ENCODE measurements at places on chromosomes 5 and 9.

DNA sequence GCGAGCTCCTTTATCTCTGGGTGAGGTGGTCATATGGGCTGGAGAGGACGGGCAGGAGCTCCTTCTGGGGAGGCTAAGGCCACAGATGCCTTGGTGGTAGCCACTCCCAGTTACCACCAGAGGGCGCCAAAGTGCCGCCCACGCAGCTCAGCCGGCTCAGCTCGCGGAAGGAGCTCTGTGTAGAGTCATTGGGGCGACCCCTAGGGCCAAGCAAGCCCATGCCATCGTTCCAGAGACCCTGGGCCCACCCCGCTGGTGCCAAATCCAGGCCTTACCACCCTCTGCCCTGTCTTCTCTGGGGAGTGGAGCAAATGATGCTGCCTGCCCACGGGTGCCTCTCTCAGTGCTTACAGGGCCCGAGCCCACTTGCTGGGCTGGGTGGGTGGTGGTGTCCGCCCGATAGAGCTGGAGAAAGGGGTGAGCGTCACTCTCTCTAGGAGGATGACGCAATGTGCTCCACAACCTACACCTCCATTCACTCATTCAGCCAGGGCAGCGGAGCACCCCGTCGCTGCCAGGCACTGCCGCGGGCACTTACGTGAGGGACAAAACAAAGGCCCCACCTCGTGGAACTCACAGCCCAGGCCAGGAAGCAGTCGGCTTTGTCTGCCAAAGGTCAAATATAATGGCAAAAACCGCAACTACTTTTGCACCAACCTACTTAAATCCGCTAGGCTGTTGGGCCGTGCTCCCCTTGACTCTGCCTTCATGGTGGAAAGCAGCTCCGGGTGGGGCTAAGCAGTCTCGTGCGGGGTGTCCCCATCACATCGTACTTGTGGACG is 13.8 kb downstream of the TSPAN17 start:
- peak; percentile 94 for DNase-seq

GRCh38 chr5:131607903-131608540 is 27.0 kb downstream of the RAPGEF6 start:
- DNase-seq: no peak

DNA sequence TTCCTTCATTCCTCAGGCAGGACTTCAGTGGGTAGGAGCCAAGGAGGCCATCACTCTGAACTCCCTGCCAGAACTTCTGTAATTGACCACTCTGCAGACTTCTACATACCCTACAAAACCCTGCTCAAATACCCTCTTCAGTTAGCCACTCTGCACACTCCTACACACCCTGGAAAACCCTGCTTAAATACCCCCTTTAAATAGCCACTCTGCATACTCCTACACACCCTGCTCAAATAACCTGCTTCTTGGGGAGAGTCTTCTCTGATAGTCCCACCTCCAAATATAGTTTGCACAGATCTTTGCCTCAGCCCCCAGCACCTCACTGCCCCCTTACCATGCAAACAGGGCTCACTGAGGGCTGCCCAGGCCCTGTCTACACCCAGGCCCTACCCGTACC is 18.6 kb upstream of the CARD19 start:
- no peak for DNase-seq

- no peak for DNase-seq
Observed at GRCh38 chr9:83296123-83296522, 233.2 kb upstream of the RASEF start.

GRCh38 chr5:62190173-62190572 is 115.8 kb upstream of the KIF2A start:
- no peak for DNase-seq

- no peak for DNase-seq
Observed at GRCh38 chr9:120767451-120767850, 25.8 kb downstream of the FBXW2 start.

- DNase-seq: no peak
Observed at GRCh38 chr5:62208218-62208852, 97.7 kb upstream of the KIF2A start.

GRCh38 chr5:33824516-33825195 is 67.1 kb downstream of the ADAMTS12 start:
- DNase-seq: no peak

DNA sequence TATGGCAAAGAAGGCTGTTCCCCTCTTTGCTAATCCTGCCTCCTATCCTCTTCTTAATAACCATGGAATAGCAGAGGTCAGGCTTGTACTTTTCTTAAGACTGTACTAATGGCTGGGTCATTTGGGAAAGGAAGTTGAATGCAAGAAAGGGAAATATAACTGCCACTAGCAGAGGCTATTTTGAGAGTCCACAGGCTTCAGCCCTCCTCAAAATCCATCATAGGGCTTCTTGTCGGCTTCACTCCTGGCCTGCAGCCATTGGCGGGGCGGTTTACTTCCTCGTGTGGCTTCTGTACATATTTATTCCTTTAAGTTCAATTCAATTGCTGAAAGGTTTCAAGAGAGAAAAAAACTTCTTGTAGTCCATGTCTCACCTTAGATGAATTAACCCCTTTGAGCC is 2.8 kb upstream of the PARP8 start:
- no peak for DNase-seq

GRCh38 chr5:179297026-179297425 is 48.2 kb downstream of the ADAMTS2 start:
- no peak for DNase-seq

- no peak for DNase-seq
Observed at GRCh38 chr9:6896562-6896961, 138.8 kb downstream of the KDM4C start.

DNA sequence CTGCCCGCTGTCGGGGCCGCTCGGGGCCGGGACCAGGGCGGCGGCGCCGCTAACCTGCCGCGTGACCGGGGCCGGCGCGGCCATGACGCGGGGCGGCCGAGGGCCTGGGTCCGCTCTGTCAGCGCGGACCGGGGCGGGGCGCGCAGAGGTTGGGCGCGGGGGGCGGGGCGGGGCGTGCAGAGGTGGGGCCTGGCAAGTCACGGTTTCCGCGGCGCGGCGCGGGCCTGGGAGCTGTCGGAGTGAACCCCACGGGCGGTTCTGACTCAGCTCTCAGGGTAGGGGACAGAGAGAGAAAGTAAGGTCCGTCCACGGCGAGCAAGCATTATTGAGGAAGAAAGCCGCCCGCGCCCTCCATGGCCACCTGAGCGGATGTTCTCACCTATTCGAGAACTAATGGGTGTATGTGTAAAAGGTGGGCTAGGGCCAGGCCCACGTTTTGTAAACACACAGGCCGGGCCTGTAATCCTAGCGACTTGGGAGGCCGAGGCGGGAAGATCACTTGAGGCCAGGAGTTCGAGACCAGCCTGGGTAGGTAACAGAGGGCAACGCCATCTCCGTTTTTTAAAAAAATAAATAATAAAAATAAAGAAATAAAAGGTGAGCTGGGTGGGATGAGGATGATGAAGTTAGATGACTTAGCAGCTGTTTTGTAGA is at the start of gene PRXL2C:
Gene PRXL2C, minus strand, starts transcription at position 120 of the 654 bp plus-strand sequence. Its CDS starts 36 bp downstream, at position 84.
- DNase-seq: peak; percentile 84

GRCh38 chr5:58107704-58108103 is 352.2 kb downstream of the PLK2 start:
- DNase-seq: no peak

DNA sequence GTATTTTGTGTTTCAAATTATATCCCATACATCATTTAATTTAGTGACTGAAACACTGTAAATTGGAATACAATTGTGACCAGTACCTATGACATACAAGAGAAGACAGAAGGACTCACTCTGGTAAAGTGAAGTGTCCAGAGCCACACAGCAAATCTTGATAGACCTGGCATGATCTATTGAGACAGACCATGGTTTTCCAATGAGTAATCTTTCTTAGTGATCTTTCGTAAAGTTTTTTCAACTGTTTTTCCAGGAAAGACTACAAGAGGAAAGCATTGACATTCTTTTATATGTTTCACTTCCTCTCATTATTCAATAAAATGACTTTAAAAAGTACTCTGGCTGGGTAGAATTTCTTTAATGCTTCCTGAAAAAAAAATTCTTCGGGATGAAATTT is 43.3 kb upstream of the ALDH1A1 start:
- no peak for DNase-seq

- no peak for DNase-seq
Observed at GRCh38 chr5:59487772-59488729, 405.5 kb downstream of the PDE4D start.

DNA sequence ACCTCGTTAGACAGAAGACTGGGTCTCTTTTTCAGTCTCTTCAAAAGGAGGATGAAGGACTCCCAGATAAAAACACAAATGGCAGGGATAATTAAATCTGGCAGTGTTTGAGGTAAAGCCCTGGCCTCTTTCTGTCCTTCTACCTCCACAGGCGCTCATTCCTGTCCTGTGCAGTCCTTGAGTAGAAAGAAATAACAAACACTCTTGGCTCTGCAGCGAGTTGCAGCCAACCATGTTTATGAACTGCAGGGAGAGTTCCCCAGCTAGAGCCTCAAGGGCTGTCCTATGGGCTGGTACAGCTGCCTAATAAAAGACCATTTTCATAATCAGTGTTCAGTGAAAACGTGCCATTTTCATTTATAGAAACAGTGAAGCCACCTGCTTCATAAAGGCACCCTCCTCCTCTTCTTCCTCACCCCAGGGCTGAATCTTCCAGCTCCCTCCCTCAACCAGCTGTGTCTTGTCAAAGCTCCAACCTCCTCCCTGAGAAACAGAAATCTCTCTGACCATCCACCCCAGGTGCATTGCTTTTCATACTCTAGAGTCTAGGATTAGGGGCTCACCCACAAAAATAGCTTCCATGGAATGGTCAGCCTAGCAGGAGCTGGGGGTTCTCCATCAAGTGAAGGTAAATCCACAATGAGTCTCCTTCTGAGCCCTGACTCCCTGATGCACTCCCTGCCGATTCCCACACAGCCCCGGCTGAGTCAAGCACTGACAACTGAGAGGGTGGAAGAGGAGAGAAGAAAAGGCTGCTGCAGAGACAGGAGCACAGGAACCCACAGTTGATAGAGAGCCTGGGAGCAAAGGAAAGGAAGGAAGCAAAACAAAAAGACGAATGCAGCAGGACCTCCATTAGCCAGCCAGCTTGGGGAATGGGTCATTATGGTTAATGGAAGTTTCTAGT is 150.7 kb downstream of the CMYA5 start:
- DNase-seq: no peak

- DNase-seq: no peak
Observed at GRCh38 chr5:140468188-140468587, 66.6 kb downstream of the ANKHD1 start.

- no peak for DNase-seq
Observed at GRCh38 chr9:84754881-84755280, 85.4 kb downstream of the NTRK2 start.

GRCh38 chr9:138070815-138071214 is 193.2 kb downstream of the CACNA1B start:
- no peak for DNase-seq

DNA sequence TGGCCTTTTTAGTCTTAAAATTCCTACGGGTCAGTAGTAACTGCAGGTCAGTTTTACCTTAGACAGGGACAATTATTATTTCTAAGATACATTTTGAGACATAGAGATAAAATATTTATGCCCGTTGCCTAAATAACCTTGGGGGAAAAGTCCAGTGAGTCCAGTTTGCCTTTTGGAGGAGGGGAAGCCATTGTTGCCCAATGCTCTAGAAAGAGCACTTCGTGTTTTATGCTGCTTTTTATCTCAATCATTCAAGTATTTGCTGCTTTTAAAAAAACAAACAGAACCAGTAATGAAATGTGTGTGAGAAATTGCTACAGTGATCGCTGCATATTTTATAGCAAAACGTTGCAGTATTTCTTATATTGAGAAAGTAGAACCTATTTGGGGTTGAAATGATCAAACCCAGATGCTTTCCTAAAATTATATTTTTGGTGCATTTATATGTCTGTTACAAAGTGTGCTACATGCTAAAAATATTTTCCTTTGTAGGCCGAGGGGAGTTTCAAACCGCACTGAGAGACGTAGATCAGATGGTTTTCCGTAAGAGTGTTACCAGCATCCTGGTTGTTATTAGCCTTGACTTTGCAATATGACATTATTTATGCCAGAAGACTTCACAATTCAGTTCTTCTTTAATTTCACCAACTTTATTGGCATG is 266.8 kb downstream of the AOPEP start:
- DNase-seq: no peak

GRCh38 chr5:24353611-24354010 is 291.2 kb downstream of the CDH10 start:
- no peak for DNase-seq

DNA sequence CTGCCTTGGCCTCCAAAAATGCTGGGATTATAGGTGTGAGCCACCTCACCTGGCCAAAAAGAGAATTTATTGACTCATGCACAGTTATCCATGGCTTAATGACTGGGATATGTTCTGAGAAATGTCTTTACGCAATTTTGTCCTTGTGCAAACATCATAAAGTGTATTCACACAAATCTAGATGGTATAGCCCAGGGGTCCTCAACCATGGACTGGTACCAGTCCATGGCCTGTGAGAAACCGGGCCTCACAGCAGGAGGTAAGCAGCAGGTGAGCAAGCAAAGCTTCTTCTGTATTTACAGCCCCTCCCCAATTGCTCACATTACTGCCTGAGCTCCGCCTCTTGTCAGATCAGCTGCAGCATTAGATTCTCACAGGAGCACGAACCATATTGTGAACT is 12.4 kb upstream of the SIL1 start:
- no peak for DNase-seq

DNA sequence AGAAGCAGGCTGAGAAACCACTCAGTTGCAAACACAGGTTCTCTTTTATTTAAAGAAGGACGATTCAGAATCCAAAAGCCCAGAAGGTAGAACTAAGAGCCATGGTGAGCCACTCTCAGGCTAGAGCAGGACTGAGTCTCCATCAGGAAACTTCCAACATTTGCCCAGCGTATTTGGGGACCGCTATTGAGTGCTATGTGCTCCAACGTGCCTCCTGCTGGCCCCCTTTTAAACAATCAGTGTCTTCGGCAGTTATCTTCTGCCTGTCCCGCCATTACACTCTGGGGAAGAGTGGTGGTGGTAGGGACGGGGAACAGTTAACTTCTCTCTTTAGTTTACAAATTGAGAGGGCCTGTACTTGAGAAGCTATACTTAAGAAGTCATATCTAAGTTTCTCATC is 78.1 kb downstream of the DENND1A start:
- DNase-seq: no peak

DNA sequence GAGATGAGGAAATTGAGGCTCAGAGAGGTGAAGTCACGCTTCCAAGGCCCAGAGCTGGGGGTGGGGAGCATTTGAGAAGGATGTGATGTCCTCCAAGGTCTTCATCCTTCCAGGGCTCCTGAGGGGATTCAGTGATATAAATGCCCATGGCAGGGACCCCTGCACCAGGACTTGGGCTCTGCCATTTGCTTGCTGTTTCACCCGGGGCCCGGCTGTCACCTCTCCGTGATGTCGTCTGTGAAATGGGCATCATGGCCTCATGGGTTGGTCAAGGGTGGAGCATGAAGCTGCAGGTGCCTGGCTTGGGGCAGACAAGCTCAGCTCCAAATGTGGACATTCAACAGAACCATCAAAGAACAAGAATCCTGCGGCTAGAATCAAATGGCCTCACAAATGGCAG is 253.1 kb downstream of the PBX3 start:
- no peak for DNase-seq

- no peak for DNase-seq
Observed at GRCh38 chr5:139825690-139826089, 30.1 kb downstream of the PSD2 start.

Measured in GM13977 (cell line).